GM12878 (cell line): ENCODE measurements at places on chromosomes 2 and 18. TPM values are rescaled to one million over a fixed set of nuclear protein-coding genes. Genes with fewer than 3 reads are reported as not detected.

GRCh38 chr18:38576916-38577315 lies 1011.3 kb upstream of the CELF4 start:
- no peak for DNase-seq

DNA sequence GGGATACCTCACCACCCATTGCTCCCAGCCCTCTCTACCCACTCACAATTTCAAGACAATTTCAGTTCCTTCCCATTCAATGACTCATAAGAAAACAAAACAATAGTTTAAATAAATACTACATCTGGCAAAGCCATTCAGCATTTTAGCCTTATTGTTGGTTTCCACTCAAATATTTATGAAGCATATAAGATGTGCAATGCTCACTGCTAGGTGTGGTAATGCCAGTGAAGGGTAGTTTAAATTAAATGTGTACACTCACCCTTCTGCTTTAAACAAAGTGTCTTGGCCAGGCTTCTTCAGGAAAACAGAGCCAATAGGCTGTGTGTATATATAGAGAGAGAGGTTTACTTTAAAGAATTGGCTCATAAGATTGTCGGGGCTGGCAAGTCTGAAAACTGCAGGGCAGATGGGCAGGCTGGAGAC lies 37.0 kb downstream of the INO80C start:
- no peak for DNase-seq

DNA sequence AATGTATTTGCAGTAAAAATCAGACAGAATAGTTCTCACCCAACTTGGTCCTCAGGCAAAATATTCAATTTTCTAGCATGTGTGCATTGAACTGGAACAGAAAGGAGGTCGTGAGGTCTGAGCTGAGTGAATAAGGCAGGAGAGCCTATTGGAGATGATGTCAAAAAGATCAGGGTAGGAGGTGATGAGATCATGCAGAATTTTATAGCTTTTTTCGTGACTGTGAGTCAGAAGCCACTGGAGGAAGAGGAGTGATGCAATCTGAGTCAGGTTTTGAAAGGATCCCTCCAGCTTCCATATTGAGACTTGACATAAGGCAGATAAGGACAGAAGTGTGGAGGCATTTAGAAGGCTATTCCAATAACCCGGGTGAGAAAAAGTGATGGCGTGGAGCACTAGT lies 299.5 kb upstream of the SOX11 start:
- DNase-seq = no peak

Gene TCF4
- total RNA-seq = 33.6 and 33.8 TPM in 2 replicates
